CD4-positive, alpha-beta T cell treated with Interleukin-10 for 1 hour (primary cell): ENCODE measurements at places on chromosomes 16 and 17.
A peak's percentile ranks its signal among the peaks of the same experiment; 100 is the strongest.

GRCh38 chr16:19644877-19645276 is 73.2 kb downstream of the KNOP1 start:
- no peak for DNase-seq

DNA sequence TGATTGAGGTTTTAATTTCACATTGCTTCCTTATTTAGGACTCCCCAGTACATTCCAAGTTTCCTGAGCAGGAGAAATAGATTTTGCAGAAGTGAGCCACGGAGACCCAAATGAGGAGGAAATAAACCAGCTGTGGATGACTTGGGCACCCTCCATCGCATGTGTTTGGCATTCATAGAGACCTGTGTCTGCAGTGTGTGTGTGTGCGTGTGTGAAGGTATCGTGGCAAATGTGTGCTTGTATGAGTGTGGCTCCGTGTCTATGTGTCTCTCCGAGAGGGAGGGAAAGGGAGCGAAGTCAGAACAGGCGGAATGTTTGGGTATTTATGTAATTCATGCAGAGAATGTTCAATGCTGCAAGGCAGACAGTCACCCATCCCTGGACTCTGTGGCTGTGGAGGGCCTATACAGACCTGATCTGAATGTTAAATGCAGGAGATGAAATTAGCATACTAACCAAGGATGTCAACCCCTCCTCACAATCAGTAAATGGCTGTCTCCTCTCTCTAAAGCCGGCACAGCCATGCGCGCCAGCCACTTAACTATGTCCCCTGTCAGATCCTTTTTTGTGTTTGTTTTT is 186.0 kb upstream of the ZFHX3 start:
- no peak for DNase-seq

GRCh38 chr17:77783991-77784820 is 174.3 kb upstream of the TNRC6C start:
- DNase-seq, result peak; percentile 83

- DNase-seq, result no peak
Measured at GRCh38 chr17:77246110-77247047, 105.6 kb downstream of the SEC14L1 start.

DNA sequence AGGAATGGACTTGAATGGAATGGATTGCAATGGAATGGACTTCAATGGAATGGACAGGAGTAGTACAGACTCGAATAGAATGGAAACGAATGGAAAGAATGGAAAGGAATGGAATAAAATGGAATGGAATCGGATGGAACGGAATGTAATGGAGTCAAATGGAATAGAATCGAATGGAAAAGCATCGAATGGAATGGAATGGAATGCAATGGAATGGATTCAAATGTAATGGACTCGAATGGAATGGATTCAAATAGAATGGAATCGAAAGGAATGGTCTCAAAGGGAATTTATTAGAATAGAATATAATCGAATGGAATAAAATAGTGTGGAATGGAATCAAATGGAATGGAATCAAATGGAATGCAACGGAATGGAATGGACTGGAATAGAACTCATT is 484.9 kb upstream of the WSB1 start:
- DNase-seq, result no peak

- peak; percentile 31 for DNase-seq
Measured at GRCh38 chr16:50685462-50686063, 4.5 kb upstream of the SNX20 start.
